NCI-H2081 treated with DMSO at 0.1 percent for 48 hours (cell line): ENCODE measurements at places on chromosomes 1 and 21.

GRCh38 chr21:45027241-45028196, 46.9 kb upstream of the ADARB1 start:
- DNase-seq = no peak

DNA sequence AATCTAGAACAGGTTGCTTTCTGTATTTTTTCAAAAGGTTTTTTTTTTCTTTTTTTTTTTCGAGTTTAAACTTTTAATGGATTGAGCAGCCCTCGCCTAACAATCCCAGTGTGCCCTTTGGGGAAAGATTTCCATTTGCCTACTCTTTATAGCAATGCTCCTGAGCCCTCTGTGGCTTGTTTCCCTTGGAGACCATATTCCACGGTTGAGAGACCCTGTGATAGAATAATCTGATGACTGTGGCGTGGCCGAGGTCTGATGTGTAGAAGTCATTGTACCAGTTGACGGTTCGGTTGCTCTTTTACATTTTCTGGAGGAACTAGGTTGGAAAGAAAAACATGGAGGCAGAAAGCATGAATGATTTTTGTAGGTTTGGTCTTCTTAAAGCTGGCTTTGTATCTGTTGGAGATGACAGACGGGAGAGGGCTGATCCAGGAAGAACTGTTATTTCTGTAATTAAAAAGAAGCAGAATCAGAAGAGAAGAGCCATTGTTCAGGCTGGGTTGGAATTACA, 305.7 kb upstream of the NRIP1 start:
- DNase-seq = no peak

GRCh38 chr1:41430069-41430468, 54.4 kb downstream of the EDN2 start:
- no peak for DNase-seq

DNA sequence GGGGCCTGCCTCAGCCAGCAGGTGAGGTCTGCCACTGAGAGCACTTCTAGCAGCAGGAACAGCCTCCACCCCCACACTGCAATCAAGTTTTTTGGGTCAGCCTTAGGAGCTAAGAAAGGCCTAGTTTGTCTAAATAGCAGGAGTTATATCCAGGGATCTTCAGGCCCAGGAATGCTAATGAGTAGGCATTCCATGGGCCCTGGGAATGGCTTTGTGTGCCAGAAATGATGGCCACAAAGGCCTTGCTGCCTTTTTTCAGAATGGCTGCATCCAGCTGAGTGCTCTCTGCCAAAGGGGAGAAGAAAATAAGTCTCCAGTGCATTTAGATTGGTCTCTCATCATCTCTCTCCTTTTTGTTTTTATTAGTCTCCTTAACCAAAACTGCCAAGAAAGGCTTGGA, 2.8 kb downstream of the MRTO4 start:
- DNase-seq = no peak

DNA sequence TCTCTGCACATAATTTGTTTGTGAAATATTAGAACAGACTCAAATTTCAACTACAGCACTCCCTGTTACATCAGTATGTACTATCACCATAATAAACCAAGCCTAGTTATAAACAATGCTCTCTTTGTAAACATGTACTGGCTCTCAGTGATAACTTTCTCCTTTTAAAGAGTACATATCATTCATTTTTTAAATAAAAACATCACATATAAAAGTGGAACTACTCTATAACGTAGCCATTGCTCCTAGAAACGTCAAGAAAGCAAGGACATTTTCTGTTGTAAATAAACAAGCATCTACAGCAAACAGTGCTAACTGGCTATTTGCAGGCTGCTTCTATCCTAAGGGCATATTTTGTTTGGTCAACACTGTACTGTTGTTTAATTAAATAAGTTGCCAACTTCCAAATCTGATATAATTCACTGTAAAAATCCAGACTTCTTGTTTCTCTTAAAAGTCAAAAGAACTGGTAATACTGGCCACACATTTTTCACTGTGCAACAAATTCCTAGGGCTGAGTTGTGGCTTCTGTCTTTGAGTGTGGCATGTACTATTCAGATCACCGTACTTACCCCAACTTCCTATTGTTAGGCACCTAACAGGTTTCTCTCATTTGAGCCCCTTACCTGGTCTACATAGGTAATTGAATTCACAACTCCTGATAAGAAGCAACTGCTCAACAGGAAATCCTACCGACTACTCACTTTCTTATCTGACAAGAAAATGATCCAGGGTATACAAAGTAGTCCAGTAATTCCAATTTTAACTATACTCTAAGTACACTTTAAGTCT, 111.9 kb downstream of the DENND1B start:
- no peak for DNase-seq

- DNase-seq = no peak
Observed at GRCh38 chr1:61135291-61135690, 52.9 kb downstream of the NFIA start.

DNA sequence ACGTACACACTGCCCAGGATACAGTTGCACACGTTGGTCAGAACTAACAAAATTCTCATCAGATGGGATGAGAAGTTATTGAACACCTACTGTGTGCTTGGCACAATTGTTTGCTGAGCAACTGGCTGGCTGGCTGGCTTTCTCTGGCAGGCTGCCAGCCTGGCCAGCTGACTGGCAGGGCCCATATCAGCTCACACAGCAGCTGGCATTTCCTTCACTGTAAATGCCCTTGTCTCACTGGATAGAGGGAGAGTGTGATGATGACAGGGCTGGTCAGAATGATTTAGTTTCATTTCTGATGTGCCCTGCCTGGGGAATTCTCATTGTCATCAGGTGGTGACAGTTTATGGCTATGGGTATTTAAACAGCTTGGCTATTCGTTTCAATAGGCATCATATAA, 15.8 kb downstream of the CAMK2N1 start:
- no peak for DNase-seq

DNA sequence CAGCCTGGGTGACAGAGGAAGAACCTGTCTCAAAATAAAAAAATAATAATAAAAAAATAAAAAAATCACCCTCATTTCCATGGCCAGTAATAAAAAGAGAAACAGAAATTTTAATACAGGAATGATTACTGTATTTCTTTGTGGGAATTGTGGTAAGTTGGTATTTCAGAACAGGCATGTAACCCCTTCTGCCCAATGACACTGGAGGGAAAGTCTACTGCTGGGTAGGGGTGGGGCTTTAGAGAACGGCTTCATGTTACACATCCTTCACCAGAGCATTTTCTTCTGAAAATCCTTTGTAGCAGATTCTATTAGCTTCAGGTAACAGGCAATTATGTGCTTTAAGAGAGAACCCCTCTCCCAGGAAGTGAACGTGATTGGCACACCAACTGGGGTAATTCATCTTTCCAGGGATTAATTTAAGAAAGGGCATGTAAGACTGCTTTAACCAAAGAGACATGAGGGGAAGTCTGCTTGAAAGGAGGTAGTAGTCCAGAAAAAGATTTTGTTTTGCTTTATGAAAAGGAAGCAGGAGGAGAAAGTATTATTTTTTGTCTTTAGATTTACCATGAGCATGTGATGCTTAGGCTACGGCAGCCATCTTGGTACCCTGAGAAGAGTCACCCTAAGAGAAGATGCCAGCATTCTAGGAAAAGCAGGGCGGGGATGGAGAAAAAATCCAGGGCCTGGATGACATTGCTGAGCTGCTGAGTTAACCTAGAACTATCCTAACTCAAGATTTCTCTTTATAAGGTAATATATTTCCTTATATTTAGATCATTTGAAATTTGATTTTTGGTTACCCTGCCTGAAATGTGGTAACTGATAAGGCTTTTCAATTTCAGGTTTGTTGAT, 57.7 kb upstream of the DPT start:
- DNase-seq = no peak

- DNase-seq = no peak
Observed at GRCh38 chr1:12617511-12617900, 504 bp downstream of the DHRS3 start.

- DNase-seq = no peak
Observed at GRCh38 chr1:234774971-234775370, 165.0 kb upstream of the IRF2BP2 start.
